ENCODE measurements at places on chromosomes 7 and 10.

DNA sequence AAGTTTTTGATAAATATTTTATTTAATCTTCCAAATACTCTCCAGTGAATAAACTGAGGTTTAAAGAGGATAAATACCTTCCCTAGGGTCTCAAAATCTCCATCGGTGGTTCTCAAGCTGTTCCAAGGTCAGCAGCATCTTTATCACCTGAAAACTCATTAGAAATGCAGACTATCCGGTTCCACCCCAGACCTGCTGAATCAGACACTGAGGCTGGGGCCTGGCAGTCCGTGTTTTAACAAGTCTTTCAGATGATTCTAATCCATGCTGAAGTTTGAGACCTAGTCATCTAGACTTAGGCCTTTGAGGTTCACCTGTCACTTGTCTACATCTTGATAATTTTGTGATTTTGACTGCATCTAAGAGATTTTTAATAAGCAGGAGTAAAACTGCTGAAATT lies 37.5 kb downstream of the PLEKHA8 start:
- DNase-seq = no peak

- no peak for DNase-seq
Observed at GRCh38 chr10:31774928-31775650, 153.5 kb downstream of the ARHGAP12 start.

- no peak for DNase-seq
Observed at GRCh38 chr10:128631801-128632241, 505.6 kb upstream of the MKI67 start.

DNA sequence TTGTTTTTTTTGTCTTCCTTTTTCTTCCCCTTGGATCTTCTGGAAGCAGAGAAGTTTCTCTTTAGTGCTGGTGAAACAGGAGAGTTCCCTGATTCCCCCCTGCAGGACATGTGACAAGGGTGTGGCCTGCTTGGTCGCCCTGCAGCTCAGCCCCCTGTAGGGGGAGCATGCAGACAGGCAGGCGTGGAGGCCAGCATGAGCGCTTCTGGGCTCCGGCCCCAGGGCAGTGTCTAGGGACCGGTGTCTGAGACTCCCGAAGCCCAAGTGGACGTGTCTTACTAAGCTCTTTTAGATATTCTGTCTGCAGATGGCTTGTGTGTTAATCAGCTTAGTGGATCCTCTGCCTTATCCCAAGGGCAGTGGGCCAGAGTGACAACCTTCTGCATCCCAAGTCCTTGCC lies 26.1 kb downstream of the PRSS58 start:
- no peak for DNase-seq

GRCh38 chr7:103795787-103796186 lies 193.7 kb downstream of the RELN start:
- no peak for DNase-seq

- no peak for DNase-seq
Observed at GRCh38 chr7:110790992-110791391, 299.9 kb upstream of the LRRN3 start.

GRCh38 chr10:13712837-13713581 lies 126.2 kb downstream of the PRPF18 start:
- peak; percentile 23 for DNase-seq

- DNase-seq = no peak
Observed at GRCh38 chr10:85946713-85947326, 419.8 kb downstream of the GRID1 start.

- DNase-seq = no peak
Observed at GRCh38 chr10:122054048-122055025, 65.4 kb downstream of the TACC2 start.

GRCh38 chr7:27173511-27173955 lies 587 bp downstream of the HOXA10 start:
- no peak for DNase-seq

DNA sequence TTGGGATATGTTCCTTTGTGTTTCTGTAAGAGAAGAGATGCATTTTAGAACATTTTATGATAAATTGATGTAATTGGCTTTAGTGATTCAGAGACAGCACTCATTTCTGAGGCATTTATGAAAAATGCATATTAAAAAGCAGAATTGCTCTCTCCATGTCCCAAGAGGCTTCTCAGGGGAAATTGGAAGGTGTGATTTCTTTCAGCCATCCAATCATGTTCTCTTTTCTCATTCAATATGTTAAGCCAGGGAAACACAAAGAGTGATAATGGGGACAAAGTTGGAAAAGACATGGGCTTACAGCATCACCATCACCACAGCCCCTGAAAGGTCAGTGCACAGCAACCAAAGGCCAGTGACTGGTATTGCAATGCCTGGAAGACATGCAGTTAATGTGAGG lies 129.9 kb upstream of the COL1A2 start:
- DNase-seq = no peak
